ENCODE measurements at places on chromosomes 11 and 22. TPM values are rescaled to one million over a fixed set of nuclear protein-coding genes. Genes with fewer than 3 reads are reported as not detected.

CSNK2A3 gene
- total RNA-seq = 1.1 TPM

PUS3 gene
- total RNA-seq = 1.6 TPM

DNA sequence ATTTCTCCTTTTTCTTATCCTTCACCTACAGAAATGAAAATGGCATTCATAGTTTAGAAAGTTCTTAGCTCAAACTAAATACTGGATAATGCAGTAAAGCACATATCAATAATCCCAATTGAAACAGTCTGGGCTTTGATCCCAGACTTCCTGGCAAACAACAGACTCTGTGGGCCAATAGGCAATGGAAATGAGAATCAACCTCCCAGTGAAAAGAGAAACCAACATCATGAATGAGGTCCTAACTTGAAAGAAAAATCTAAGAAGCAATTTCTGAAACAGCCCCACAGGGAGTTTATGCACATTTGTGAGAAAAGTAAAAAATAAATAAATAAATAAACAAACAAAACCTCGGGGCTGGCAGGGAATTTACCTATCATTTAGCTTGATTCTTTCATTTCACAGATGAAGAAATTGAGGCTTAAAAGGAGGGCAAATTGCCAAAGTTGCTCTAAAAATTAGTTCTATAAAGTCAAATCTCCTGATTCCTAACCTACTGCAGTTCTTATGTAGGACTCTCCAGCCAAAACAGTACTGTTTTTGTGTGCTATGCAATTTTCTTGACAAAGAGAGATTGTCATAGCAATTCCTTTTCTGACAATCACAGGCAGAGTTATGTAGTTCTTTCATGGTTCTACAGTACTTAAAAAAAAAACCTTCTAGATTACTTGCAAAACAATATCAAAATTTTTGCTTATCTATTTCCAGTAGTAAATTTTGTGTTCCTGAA lies 265.8 kb downstream of the GRM5 start:
- H3K27ac ChIP-seq = no peak overlapping the region
- no peaks in the 10 kb centered on the region for H3K36me3 ChIP-seq
- DNase-seq = no peak
- H3K4me1 ChIP-seq = no peaks in the 10 kb centered on the region
- no peak overlapping the region for H3K4me3 ChIP-seq
- H3K27me3 ChIP-seq = no peaks in the 10 kb centered on the region

PGA3 gene
- total RNA-seq = 4.3 TPM

DNA sequence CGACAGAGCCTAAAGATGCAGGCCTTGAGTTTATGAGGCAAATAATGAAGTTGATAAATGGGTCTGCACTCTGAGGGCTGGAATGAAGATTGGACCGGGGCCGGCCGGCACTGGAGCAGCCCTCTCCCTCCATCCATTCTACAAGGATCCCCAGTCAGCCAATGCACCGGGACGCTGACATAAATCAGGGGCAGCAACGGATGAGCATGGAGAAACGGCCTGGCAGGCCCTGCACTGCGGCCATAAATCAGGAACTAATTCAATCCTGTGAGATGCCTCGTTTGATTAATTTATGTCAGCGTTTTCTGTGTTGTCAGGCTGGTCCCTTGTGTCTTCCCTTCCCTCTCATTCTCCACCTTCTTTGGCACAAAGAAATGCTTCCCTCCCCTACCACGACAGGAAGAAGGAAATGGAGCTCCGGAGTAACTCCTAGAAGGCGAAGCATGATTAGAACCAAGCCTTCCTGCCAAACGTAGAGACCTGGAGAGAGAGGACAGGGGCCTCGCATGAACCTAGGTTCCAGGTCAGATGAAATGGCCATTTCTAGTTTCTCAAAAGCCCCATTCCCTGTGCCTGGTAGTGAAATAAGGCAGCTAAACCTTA lies 358.4 kb downstream of the OPCML start:
- no peak overlapping the region for H3K4me3 ChIP-seq
- no peak for DNase-seq
- H3K36me3 ChIP-seq = no peaks in the 10 kb centered on the region
- H3K27ac ChIP-seq = no peak overlapping the region
- no peaks in the 10 kb centered on the region for H3K27me3 ChIP-seq
- H3K4me1 ChIP-seq = no peaks in the 10 kb centered on the region

DNA sequence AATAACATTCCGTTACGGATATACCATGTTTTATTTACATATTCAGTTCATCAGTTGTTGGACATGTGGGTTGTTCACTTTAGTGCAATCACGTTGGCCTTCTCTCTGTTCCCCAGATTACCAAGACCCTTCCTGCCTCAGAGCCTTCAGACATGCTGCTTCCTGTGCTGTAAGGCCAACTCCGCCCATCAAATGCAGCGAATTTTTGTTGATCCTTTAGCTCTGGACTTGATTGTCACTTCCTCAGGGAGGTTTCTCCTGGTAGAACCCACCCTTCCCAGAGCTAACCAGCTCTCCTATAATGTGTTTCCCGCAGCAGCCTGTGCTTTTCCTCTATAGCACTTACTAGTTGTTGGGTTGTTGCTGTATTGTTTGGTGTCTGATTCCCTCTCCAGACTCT lies 39.4 kb downstream of the SWAP70 start:
- H3K4me3 ChIP-seq = no peak overlapping the region
- H3K27ac ChIP-seq = peak overlapping the region; percentile 12
- no peaks in the 10 kb centered on the region for H3K27me3 ChIP-seq
- H3K4me1 ChIP-seq = peaks cover 42% of the 10 kb centered on the region

DNA sequence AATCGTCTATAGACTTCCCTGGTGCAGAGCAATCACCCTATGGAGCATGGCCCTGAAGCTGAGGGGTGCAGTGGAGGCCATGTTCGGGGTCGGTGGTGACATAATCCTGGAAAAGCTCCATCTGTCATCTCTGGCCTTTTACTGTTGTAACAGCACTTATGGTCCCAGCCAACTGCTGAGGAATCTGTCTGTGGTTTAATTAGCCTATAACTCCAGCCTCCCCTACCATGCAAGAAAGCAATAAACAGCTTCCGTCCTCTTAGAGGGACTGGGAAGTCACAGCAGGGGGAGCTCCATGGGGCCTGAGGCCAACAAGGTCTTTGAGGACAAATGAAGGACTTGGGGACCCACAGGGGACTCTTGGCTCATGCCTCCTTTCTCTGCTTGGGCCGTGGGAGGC lies 159.1 kb upstream of the NECTIN1 start:
- H3K4me1 ChIP-seq = no peaks in the 10 kb centered on the region
- no peaks in the 10 kb centered on the region for H3K27me3 ChIP-seq
- no peak for DNase-seq
- no peak overlapping the region for H3K27ac ChIP-seq

DNA sequence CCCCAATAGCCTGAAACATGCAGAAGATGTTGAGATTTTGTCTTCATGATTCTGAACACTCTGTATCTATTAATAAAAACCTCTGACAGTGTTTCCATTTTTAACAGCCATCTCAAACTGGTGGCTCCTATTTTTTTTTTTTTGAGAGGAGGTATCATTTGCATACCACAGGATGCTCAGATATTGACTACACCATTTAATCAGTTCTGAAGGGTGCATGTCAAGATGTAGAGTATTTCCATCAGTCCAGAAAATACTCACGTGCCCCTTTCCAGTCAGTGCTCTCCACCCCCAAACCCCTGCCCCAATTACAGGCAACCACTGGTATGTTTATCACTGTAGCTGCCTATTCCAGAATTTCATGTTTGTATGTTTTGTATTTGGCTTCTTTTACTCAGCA lies 85.3 kb upstream of the SORL1-AS1 start:
- DNase-seq = no peak
- no peak overlapping the region for H3K4me3 ChIP-seq
- H3K36me3 ChIP-seq = no peaks in the 10 kb centered on the region
- no peak overlapping the region for H3K27ac ChIP-seq

RAB38 gene
- total RNA-seq = 0.56 TPM

PTS gene
- total RNA-seq = 27.3 TPM

CARS1 gene
- 38.4 TPM for total RNA-seq

MS4A6E gene
- not detected for total RNA-seq

TRIM49 gene
- not detected for total RNA-seq

- DNase-seq = no peak
- peak overlapping the region; percentile 30 for H3K4me3 ChIP-seq
- no peaks in the 10 kb centered on the region for H3K4me1 ChIP-seq
- H3K27ac ChIP-seq = no peak overlapping the region
- H3K36me3 ChIP-seq = no peaks in the 10 kb centered on the region
- no peaks in the 10 kb centered on the region for H3K27me3 ChIP-seq
These were observed 33.5 kb upstream of the CAT start for GRCh38 chr11:34405079-34405858.

DNA sequence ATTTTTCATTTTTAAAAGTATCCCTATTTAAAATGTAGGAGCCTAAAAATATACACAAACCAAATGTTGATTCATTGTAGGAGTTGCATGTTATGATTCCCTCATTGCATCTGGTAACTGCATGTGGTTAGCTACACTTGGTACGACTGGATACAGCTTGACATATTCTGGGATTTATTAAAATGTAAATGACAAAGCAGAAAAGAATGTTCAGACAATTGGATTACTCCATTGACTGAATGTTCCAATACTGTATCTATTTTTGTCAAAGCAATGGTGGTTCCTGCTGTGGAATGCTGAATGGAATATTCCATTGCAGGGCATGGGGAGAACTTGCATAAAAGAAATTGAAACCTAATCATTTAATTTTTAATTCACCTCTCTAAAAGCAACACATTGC lies 30.8 kb downstream of the BLID start:
- H3K36me3 ChIP-seq = peaks cover 5% of the 10 kb centered on the region
- H3K27me3 ChIP-seq = no peaks in the 10 kb centered on the region
- peak overlapping the region; percentile 62 for H3K27ac ChIP-seq

ISX gene
- total RNA-seq = not detected

DNA sequence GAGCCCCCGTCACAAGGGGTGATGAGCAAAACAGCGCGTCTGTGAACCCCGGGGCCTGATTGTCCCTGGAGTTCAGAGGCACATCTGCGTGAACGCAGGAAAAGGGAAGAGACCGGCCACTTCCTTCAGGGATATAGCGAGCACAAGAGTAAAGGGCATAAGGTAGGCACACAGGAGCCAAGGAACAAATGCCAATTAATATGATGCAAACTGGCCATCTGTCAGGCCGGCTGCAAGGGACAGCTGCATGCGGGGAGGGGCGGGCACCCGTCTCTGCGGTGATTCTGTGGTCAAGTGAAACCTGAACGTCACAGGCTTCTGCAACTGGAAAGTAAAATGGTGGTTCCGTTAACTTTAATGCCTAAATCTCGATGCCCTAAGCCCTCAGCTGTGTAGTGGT lies 64.7 kb downstream of the TRIM29 start:
- H3K27me3 ChIP-seq = no peaks in the 10 kb centered on the region
- H3K36me3 ChIP-seq = no peaks in the 10 kb centered on the region
- no peak for DNase-seq
- no peaks in the 10 kb centered on the region for H3K4me1 ChIP-seq

- no peak for DNase-seq
- H3K36me3 ChIP-seq = no peaks in the 10 kb centered on the region
- no peaks in the 10 kb centered on the region for H3K27me3 ChIP-seq
These were observed 435.5 kb downstream of the TBC1D22A start for GRCh38 chr22:47197773-47198500.

GRCh38 chr22:41383085-41383484 lies 1.3 kb downstream of the TEF start:
- peak overlapping the region; percentile 92 for H3K27ac ChIP-seq
- peaks cover 18% of the 10 kb centered on the region for H3K4me1 ChIP-seq

DNA sequence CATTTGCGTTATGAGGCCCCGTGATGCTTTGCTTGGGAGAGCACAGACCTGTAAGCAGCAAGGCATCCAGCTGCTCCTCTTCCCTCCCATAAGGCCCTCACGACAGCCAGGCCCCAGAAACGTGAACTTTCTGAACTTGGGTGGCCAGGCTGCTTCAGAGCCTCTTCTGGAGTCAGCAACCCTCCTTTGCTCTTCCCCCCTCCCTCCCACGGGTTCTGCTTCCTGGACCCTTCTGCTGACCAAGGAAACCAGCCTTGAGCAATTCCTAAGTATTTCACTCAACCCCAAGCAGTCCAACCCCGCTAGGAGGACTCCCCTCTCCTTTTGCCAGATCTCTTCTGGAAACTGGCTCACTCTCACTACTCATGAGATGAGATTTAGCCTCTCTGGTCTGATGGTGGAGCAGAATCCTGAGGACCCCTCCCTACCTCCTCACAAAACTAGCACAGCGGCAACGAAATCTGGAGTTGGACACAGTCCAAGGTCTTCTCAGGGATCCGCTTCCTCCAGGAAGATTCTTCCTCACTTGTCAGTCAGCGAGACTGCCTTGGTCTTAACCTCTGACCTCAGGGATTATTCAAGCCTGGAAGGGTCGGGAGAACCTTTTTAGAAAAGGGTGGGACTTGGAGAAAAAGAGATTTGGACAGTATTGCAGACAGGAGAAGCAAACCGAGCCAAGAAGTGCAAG lies 86.2 kb downstream of the UBASH3B start:
- no peak overlapping the region for H3K27ac ChIP-seq
- no peak overlapping the region for H3K4me3 ChIP-seq
- H3K4me1 ChIP-seq = no peaks in the 10 kb centered on the region

GRCh38 chr11:119432484-119433357 lies 9.7 kb upstream of the THY1 start:
- H3K27ac ChIP-seq = no peak overlapping the region
- H3K27me3 ChIP-seq = no peaks in the 10 kb centered on the region
- H3K36me3 ChIP-seq = no peaks in the 10 kb centered on the region

TTC28 gene
- 170 TPM for total RNA-seq

RIC8A gene
- 79.4 TPM for total RNA-seq

DNA sequence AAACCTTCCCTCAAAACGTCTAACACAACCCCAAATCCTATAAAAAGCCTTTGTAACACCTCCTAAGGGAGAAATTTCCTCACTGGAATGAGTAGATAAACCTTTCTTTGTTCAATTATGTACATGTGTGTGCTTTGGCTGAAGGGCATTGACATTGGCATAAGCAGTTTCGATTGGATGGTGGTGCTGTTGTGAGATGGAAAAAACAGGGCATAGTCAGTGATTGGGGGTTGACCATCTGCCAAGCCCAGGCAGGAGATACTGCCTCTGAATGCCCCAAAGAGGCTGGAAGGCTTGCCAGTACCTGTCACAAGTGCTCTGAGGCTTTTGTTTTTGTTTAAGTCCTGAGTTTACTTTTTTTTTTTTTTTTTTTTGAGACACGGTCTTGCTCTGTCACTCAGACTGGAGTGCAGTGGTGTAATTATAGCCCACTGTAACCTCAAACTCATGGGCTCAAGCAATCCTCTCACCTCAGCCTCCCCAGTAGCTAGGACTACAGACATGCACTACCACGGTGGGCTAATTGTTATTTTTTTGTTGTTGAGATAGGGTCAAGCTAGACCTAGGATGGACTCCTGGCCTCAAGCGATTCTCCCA lies 1.2 kb upstream of the CCDC117 start:
- no peak for DNase-seq
- H3K36me3 ChIP-seq = no peaks in the 10 kb centered on the region
- H3K27ac ChIP-seq = no peak overlapping the region

- H3K27me3 ChIP-seq = no peaks in the 10 kb centered on the region
- H3K27ac ChIP-seq = no peak overlapping the region
- H3K4me3 ChIP-seq = peak overlapping the region; percentile 21
These were observed 22.5 kb downstream of the TECTA start for GRCh38 chr11:121123496-121124069.
